Body of pancreas (tissue), 4 donors: ENCODE measurements at places on chromosomes 6 and 20.

GRCh38 chr6:31246051-31246521 lies 25.8 kb downstream of the HLA-C start:
- no peak for DNase-seq

DNA sequence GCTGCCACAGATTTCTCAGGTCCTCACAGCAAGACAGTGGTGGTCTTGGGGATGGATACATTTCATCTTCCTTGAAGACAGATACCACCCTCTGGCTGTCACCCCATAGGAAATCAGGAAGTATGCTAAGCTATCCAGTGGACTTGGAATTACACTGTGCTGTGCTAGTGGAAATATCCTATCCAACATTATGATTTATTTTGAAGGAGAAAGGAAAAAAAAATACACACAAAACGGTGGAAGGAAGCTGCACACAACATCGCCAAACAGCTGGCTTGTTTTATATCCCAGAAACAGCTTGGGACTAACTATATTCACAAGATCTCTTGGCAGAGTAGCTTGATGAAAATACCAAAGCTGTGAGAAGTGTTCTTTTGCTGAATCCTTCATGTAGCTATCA lies 257.6 kb downstream of the LAMA2 start:
- no peak for DNase-seq

DNA sequence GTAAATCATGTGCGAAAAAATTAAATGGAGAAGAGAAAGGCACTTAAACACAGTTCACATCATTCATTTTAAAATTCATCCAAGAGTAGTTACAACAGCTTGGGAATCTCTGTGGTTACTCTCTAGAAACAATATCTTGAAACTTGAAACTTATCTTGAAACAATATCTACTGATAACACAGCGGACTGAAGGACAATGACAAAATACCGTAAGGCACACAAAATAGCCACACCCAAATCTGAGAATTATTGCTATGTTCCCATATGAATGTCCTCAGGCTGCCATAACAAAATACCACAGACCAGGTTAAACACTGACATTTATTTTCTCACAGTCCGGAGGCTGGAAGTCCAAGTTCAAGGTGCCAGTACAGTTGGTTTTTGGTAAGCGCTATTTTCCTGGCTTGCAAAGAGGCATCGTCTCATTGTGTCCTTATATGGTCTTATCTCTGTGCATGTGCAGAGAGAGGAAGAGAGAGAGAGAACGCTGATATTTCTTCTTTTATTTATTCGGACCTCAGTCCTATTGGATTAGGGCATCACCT lies 122.5 kb upstream of the BTBD3 start:
- no peak for DNase-seq

DNA sequence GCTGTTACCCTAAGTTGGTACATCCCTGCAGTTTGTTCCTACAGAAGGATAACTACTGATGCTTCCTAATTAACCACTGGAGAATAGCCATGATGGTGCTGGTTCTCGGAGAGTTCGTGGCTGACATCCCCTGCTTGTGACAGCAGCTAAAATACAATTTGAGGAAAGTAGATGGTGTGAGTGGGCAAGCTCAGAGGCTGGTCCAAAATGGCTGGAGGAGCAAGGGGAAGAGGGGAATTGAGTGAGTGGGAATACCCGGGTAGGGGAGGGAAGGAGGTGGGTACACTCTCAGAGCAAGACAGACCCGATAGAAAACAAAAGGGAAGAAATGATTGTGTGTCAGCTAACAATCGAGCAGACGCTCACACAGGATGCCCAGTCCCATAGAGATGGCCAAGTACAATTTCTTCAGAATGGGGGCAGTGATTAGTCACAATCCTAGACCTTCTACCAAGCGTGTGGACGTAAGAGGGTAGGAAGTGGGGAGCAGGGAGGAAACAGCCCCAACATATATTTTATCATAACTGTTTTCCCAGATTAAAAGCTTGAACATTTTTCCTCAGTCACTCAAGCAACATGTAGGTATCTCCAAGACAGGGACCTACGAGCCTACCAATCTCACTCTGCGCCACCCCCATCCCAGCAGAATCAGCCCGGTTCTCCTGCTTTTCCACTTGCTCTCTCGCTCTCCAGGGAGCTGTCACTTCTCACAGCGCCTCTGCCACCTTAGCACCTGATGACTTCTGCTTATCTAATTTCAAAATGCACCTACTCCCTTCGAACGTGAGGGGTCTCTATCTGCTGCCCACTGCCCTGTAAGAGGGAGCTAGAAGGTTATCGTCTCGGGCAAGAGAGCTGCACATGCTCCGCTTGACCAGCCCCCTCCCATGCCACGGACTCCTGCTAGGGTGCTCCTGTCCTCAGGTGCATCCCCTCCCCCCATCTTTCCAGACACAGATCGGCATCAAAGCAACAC lies 26.2 kb downstream of the RIPOR2 start:
- no peak for DNase-seq

DNA sequence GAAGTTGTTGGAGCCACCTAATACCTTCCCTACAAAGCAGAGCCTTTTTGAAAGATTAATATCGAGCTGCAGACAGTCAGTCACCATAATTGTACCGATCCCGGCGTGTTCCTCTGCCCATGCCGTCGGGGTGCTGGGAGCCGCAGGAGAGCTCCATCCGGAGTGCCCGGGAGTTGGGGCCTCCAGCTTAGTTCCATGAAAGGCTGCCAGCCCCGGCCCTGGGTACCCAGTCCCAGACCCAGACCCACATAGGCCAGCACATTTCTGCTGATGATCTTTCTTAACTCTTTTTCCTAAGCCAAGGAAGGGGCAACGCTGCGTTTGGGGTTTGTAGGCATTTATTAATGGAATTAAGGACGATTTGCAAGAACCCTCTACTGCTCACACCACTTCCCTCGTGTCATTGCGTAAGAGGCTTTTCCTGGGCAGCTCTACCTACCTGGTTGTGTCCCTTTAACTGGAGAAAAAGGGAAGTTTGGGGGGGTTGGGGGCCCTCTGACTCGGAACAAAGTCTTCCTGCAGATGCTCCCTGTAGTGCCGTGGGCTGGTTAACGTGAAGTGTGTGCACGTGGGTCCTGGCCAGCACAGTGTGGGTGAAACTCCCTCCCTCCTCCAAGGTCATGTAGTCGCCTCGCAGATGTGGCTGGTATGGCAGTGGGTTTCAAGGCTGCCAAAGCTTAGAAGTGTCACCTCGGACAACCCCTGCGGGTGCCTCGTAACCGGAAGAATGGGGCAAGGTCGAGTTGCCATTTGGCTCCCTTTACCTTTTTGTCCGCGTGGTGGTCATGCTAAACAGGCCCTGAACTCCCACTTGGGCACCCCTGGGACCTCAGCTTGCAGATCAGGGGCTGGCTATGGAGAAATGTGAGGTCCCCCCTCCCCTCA lies 54.3 kb upstream of the APCDD1L start:
- DNase-seq, result no peak

DNA sequence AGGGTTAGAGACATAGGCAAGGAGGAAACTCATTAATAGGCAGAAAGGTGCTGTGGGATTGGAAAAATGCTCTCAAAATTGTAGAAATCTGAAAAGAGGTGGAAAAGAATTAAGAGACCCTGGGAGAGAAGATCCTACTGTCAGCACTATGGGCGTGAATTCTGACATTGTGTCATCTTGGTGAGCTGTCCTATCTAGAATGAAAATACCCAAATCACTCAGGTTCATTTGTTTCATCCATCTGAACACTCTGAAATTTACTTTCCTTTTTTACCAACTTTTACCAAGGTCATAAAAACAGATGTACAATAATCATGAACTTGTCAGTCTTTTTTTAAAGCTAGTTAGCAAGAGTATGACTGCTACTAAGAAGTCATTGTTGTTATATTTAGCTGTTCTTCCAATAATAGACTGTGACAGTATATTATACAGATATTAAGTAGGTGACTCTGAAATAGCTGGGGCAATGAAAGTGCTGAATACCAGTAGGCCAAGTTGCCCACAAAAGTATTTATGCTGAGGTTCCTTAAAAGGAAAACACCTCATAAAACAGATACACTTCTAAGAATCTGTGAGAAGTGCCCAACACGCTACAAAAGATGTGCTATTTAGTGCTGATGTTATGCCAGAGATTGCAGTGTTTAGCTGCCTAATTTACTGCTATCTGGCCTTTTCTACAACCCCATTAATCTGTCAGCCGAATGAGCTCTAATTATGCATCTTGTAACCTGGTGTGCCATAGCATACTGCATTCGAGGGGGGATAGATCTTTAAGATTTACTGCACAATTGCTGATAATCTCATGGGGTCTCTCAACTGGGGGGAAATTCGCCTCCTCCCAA lies 217.5 kb upstream of the SUPT3H start:
- DNase-seq, result no peak
